ENCODE measurements at places on chromosomes 6 and 20.

- DNase-seq, result peak; percentile 48
These were observed 21.8 kb downstream of the FAM209B start for GRCh38 chr20:56554869-56555268.

- DNase-seq, result no peak
These were observed 2.4 kb upstream of the SALL4 start for GRCh38 chr20:51804754-51805153.

DNA sequence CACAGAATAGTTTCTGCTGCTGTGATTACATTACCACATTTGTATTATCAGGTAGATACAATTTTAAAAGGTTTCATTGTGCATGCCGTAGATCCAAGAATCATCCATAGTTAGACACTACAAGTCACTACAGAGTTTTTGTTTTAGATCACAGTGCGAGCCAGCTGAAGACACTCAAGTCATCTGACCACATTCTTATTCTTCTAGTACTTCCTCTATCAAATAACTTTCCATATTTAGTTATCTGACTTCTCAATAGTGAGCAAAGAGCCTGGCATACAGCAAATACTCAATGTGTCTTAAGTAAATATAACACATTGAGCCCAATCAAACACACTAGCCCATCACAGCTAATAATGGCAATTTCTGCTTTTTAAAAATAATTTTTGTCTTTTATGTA, 195.4 kb downstream of the ASCC3 start:
- DNase-seq, result no peak

DNA sequence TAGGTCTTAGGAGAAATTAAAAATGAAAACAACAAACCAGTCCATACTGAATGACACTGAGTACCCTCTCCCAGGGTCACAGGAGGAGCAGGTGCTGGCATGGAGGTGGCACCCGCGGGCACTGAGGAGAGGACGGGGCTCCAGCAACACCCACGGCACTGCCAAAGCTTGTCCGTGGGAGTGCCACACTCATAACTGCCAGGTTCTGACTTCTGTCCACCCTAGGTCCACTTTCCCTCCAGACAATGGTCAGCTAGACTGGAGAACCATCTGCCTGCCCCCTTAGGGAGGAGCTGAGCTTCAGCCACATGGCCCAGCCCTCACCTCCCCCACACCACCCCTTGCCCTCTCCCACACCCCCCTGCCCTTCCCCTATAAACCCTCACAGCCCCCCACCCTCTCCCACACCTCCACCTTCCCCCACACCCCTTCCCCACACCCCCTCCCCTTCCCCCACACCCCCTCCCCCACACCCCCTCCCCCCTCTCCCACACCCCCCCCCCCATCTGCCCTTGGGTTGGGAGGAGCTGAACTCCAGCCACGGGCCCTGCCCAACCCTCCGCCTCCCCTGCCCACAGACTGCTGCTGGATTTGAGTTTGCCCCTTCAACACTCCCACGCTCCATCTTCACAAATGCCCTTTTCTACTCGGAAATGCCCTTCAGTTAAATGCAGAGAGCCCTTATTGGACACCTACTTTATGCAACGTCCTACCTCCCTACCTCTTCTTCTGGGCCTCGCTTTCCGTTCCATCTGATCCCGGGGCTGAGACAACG, 129.6 kb downstream of the TAF4 start:
- DNase-seq, result no peak

DNA sequence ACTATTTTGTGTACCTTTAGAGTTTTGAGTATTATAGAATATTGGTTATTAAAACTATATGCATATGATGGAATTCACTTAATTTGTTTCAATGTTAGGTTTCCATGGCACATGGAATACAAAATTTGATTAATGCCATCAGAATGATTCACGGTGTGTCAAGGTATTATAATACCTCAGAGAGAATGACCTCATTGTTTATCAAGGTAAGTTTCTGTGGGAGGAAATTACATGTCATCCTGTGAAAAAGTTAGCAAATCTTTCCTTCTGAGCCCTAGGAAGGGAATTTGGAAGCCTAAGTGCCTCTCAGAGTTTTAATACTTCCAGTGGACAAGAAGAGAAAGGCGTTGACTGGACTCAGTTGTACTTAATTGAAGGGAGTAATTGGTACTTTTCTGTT, 40.8 kb downstream of the DNAH8 start:
- no peak for DNase-seq

GRCh38 chr6:69974193-69974592, 107.8 kb downstream of the COL19A1 start:
- peak; percentile 44 for DNase-seq

GRCh38 chr6:21928827-21929226, 335.3 kb downstream of the SOX4 start:
- no peak for DNase-seq

GRCh38 chr20:4108495-4109306, 93.3 kb upstream of the RNF24 start:
- DNase-seq, result peak; percentile 81

- DNase-seq, result no peak
These were observed 297.2 kb upstream of the JARID2 start for GRCh38 chr6:14948586-14949245.

DNA sequence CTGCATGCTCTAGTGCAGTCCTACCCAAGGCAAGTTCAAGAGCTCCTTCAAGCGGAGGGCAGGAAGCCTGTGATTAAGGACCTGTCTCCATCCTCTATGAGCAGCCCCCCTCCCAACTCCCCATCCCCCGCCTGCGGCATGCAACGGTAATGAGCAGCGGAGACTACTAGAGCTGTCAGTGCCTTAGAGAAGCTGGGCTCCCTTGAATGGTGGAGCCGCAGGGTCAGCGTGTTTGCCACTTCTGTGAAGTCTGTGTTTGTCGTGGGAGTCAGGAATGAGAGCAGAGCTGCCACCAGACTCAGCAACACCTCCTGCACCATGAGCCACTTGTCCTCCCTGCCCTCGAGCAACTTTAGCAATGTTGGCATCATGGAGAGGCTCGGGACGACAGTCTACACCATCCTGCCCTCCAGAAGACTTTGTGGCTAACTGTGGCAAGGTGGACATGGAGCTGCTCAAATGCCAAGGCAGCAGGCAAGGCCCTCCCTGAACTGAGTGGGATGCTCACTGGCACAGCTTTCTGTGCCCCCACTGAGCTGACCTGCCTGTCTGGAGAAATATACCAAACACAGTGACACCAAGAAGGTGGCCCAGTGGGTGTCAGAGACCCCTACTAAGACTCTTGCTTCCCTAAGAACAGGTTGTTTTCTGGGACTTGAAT, 23.8 kb upstream of the SYNDIG1 start:
- DNase-seq, result no peak

Measured in SK-N-MC (cell line).